ENCODE measurements at places on chromosomes 1 and 21.

DNA sequence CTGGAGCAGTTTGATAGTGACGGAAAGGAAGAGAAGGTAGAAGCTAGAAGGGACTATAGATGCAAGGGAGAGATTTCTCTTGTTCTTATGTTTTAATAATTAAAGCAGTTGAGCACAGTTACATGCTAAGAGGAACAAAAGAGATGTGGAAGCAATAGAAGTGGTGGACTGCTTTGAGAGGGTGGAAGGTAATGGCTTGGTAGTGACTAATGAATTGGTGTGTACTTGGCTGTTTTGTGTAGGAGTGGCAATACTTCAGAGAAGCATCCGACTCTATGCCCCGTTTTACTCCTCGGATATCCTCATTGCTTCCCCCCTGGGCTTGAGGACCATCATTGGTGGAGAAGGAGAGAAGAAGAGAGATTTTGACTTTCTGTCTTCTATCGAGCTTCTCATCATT lies 12.8 kb downstream of the UTP25 start:
- DNase-seq = no peak

DNA sequence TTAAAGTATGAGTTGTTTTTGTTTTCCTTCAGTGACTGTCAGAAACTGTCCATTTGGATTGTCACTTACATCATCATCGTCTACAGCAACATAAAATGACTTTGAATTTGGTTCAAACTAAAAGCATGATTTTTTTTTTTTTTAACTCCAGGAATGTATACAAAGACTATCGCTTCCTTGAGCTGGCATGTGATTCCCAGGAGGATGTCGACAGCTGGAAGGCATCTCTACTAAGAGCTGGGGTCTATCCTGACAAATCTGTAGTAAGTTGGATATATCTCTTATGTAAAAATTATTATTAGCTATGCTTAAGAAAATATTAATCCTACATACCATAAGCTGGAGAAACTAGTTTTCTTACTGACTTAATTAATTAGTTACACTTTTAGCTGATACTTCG lies 111.9 kb upstream of the C1orf105 start:
- no peak for DNase-seq

DNA sequence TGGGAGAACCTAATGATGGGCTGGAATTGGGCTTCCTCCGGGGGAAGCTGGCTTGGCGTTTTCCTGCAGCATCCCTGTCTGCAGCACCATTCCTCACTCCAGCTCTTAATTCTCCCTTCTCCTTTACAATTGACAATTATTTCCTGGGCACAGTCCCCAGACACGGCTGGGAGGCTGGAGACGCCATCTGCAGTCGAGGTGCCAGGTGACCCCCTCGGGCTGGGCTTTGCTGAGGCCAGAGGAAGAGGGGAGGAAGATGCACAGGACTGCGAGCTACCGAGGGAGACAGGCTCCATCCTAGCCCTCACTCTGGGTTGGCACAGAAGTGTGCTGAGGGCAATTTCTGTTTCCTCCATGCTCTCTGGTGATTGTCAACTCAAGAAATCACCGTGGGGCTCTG lies 453.8 kb downstream of the PTPRU start:
- no peak for DNase-seq

- no peak for DNase-seq
These were observed 47.4 kb downstream of the CAPZB start for GRCh38 chr1:19437891-19438294.

- no peak for DNase-seq
These were observed 23.8 kb upstream of the APP start for GRCh38 chr21:26194326-26194725.

DNA sequence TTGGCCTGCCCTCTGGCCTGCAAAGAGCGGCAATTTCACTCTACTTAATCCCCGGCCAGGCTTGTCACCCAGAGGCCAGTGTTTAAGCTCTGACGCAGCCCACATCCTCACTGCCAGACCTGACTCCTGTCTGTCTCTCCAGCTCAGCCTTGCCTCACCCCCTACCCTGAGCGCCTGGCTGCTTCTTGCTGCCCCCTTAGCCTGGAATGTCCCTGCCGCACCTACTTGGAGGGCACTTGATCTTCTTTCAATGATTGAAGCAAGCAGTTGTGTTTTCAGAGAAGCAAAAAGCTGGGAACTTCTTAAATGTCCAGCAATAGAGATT lies 87.4 kb upstream of the ZBTB40 start:
- DNase-seq = no peak

GRCh38 chr1:43373066-43373940 lies 5.5 kb upstream of the ELOVL1 start:
- no peak for DNase-seq

DNA sequence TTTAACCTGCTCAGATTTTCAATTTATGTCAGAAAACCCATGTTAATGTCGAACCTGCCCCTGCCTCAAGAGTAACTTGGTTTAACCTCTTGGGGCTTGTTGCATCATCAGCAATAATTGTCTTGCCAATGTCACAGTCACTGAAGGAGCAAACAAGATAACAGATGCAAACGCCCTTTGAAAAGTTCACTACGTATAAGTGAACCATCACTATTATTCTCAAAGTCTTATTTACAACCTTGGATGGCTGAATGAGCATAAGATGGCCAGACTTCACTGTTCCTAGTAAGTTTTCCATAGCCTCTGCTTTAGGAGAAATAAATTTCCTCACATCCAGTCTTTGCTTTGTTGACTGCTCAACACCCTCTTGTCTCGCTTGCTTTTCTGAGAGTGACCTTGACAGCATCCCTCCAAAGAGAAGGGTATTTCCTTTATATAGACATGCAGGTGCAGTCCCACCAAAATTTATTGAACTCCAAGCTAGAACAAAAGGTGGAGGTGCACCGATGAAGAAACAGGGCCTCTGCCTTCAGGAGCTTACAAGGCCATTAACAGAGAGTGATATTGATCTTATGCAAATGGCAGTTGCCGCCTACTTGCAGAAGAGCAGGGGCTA lies 749 bp upstream of the LRIG2 start:
- DNase-seq = no peak

Data from GM12892 (cell line).